ENCODE measurements at places on chromosomes 1 and 21.
A peak's percentile ranks its signal among the peaks of the same experiment; 100 is the strongest.

DNA sequence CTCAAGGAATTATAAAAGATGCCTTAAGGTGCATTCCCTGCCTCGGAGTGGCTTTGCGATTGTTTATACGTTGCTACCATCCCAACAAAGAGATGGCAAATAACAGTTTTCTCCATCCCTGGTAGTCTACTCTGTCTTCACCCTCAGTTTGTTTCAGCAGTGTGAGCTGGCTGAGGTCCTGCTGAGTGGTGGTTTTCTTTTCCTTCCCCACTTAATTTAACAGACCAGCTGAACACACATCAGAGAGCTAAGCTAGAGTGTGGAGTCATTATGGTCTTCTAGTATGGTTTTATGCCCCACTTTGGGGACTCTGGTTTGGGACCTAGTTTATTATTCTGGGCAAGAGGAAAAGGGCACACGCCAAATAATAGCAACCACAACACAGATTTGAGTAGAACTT lies 2.2 kb downstream of the PIGV start:
- no peak for DNase-seq

DNA sequence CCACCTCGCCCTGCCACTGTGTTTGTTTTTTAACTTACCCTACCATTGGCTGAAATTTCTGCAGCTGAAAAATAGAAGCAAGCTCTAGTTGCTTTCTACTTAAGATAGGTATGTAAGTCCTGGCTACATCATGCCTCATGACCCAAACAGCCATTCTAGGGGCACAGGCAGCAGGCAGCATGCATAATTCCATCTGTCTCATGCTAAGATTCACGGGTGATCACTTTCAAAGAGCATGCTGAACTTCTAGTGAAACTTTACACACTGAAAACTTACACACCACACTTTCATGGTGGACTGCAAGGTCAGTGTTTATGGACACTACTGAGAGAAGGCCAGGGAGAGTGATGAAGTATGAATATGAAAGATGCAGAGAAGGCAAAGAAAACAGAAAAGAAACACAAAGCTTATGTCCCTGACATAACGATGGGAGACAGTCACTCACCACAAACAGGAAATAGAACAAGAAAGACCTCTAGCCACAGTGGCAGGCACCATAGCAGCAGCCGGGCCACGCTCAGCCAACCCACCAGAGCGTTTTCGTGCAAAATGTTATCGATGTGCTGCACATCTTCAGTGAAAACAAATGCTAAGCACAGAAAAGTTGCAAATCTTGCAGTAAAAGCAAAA lies 102.3 kb upstream of the TIAM1 start:
- DNase-seq, result peak; percentile 14

DNA sequence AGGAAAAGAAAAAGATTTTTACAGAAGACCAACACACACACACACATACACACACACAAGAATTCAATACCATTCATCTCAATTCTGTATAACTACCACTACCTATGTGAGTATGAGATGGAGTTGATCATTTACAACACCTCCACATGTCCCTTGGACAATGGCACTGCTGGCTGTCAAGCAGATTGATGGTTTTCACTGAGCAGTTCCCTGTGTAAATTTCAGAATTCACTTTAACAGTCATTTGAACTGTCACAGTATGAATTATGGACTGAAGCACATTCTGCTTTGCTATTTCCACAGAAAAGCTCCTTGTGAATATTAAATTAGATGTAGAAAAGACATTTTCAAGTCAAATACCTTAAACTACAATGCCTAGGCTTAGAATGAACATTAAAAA lies 14.3 kb downstream of the KCNT2 start:
- DNase-seq, result no peak

DNA sequence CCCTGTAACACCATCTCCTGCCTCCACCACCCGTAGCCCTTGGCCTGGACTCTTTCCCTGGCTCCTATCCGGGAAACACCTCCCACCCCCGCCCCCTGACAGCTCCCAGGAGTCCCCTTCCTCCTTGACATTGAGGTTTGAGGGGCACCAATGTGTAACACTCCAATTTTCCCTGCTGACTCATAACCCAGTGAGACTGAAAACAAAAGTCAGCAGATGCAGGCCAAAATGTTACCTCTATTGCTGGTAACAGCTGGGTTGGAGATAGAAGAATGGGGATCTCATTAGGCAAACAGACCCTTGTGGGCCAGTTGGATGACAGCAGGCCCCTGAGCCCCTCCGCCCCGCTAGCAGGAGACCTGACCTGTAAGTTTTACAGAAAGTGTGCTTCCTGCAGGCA lies 237.2 kb downstream of the KAZN start:
- no peak for DNase-seq

DNA sequence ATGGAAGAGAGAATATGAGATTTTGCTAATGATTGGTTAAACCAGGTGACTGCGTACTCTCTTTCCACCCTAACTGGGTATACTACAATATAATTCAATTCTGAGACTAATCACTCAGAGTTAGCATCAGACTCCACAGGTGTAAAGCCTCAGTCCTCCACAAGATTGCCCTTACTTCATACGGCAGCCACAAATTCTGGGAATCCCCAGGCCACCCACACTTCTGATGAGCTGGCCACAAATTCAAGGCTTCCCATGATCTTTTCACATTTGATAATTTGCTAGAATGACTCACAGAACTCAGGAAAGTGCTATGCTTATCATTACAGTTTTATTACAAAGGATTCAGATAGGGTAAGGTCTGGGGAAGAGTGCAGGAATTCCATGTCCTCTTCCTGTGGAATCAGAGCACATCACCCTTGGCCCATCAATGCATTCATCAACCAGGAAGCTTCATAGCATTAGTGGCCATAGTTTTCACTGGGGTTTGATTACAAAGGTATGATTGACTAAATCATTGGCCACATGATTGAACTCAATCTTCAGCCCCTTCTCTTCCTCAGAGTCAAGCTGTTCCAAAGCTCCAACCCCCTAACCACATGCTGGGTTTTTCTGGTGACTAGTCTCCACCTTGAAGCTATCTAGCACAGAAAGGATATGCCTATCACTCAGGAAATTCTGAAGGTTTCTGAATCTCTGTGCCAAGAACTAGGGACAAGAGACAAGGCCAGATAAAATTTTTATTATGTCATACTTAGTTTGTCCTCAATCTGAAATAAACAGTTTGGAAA lies 131.7 kb downstream of the HHIPL2 start:
- no peak for DNase-seq

DNA sequence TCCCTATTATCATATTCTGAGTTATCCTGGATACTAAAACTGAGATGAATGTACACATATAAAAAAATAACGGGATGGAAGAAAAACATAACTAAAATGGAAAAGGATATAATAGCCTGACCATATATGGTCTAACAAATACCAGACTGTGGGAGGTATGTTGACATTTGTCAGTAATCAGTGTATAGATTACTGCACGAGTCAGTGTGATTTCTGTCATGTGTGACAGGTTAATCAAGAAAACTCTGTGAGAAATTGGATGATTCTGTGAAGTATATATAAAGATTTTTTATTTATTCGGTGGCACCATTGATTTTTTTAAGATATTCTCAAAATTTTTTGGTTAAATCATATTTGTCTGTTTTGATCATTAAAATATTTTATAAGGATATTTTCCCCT lies 547.3 kb upstream of the B3GALT2 start:
- no peak for DNase-seq

DNA sequence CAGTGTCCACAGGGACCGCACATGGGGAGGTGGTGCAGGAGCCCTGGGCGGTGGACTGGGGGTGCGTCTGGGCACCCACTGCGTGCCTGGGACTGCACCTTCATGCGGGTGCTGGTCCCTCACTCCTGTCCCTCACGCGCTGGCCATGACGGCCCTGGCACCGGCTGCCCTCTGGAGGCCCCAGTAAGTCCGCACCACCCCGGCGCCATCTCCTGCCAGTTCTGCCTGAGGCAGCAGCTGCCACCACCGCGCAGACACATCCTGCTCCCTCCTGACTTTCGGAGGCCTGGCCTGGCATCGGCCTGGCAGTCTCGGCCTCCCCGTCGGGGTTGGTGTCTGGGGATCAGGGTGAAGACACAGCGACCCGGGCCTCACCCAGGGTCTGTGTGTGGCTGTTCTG lies 64.8 kb downstream of the MORN1 start:
- no peak for DNase-seq

- no peak for DNase-seq
Observed at GRCh38 chr1:153642161-153642560, 8.3 kb downstream of the CHTOP start.

GRCh38 chr1:175922254-175922881 lies 179.0 kb upstream of the TNR start:
- DNase-seq, result peak; percentile 54

- peak; percentile 97 for DNase-seq
Observed at GRCh38 chr1:182955596-182956588, 2.9 kb upstream of the SHCBP1L start.

- no peak for DNase-seq
Observed at GRCh38 chr21:42518626-42519025, 5.0 kb downstream of the SLC37A1 start.

DNA sequence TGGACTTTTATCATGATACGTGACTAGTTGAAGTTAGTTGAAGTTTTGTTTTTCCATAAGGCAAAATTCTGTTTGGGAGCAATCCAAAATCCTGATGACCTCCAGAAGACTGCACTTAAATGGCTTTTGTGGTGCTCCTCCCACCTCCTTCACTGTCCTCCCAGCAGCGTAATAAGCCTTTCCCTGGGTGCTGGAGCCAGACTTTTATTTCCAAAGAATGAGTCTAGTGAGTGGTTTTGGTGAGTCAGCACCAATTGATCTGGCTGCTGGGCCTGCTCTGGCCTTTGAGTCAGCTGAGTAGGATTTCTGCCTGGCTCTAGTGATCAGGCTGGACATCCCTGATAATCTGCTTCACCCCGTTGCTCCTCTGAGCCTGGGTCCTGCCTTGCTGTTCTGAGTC lies 21.7 kb upstream of the KCND3 start:
- peak; percentile 35 for DNase-seq

- peak; percentile 99 for DNase-seq
Observed at GRCh38 chr1:223700942-223701637, 11.2 kb upstream of the CAPN2 start.

- no peak for DNase-seq
Observed at GRCh38 chr1:173098117-173098516, 47.4 kb upstream of the TNFSF18 start.

DNA sequence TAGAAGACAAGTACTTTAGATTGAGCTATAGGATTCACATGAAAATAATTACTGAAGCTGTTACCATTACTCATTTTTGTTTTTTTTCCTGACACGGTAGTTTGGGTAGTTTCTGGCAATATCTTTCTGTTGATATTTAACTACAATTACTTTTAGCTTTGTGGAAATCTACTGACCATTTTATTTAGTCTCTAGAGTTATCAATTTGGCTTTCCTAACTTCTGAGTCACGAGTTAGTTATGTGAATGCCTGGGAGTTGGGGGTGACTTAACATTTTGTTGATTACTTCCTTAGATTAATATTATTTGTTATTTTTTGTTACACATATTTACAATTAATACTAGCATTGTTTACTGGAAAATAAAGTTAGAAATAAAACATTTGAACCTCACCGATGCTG lies 160.6 kb downstream of the HMCN1 start:
- peak; percentile 54 for DNase-seq

GRCh38 chr1:55580845-55581332 lies 365.7 kb upstream of the USP24 start:
- DNase-seq, result peak; percentile 97

GRCh38 chr1:244757091-244757939 lies 78.1 kb upstream of the COX20 start:
- DNase-seq, result peak; percentile 85

- DNase-seq, result no peak
Observed at GRCh38 chr1:202116287-202116686, 6.4 kb upstream of the GPR37L1 start.

GRCh38 chr1:26096471-26096870 lies 15.2 kb upstream of the PDIK1L start:
- DNase-seq, result no peak

GRCh38 chr21:29332461-29333362 lies 34.0 kb downstream of the BACH1 start:
- peak; percentile 67 for DNase-seq

DNA sequence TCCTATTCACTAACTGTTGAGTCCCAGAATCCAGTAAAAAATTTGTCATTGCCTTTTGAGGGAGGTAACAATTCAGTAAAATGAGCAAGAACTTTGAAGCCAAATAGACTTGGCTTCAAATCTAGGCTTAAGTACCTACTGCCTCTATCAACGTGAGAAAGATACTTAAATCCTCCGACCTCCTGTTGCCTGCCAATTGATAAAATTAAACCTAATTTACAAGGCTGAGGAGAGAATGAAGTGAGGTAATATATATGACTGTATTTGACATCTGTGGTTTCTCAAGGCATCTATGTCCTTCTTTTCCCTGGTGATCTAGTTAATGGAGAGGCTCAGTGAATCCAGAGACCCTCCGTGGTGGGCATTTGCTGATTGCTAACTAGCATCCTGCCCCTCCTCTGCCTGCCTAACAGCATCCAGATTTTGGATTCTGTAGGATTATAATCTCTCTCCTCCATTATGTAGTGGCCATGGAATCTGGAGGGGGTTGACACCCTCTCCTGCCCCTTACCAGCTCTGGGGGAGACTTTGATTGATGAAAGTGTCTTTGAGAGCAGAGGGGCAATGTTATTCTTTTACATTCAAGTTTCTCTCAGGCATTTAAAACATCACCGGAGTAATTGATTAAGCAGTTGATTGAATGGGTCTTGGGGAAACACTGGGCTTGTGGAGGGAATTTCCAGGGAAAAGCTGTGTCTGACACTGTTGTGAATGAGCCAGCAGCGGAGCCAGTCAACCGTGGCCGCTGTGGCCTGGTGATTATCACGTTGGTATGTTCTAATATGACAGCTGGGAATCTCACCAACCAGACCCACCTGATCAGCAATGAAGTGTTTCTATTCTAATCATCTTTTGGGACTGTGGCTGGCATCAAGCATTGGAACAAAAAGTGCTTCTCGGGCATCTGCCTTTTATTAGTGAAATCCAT lies 140.7 kb upstream of the FAM78B start:
- no peak for DNase-seq

DNA sequence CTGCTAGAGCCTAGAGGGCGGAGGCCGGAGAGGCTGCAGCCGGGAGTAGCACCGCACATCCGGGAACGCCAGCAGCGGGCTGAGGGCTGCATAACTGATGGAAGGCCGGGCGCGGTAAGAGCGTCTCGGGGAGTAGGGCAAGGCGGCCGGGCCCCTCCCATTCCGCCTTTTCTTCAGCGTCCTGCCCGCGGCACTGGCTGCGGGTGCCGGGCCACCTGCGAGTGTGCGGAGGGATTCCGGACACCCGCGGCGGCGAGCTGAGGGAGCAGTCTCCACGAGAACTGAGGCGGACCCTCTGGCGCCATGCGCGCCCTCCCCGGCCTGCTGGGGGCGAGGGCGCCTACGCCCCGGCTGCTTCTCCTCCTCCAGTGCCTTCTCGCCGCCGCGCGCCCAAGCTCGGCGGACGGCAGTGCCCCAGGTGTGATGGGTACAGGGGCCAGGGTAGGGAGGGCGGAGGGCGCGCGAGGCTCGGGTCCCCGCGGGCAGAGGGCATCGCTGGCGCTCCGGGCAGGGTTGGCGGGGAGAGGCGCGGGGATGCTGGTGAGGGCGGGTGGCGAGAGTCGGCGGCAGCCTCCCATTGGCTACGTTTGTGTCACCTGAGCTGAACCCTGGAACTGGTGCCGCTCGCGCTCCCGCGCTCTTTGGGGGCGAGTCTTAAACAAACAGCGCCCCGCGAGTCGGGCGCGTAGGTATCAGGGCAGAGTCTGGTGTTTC lies 334.4 kb downstream of the SRGAP2C start:
- DNase-seq, result peak; percentile 6

Measured in fibroblast of skin of back (primary cell).